ENCODE measurements at places on chromosomes 1 and 21.

DNA sequence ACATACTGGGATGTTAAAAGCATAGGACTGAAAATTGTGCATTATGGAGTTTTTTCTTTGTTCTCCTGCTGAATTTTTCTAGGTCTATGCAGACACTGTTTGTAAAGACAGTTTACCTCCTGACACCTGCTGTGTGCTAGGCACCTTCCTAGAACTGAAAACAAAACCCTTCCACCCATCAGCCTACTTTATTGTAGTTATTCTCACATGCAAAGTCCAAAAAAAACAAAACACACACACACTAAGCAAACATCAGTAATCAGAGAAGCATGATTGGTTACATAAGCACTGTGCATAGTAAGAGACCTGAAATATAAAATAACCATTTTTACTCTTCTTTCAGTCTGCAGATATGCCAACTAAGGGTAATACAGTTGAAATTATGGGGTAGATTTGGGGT is 195.1 kb downstream of the CRB1 start:
- no peak for DNase-seq

DNA sequence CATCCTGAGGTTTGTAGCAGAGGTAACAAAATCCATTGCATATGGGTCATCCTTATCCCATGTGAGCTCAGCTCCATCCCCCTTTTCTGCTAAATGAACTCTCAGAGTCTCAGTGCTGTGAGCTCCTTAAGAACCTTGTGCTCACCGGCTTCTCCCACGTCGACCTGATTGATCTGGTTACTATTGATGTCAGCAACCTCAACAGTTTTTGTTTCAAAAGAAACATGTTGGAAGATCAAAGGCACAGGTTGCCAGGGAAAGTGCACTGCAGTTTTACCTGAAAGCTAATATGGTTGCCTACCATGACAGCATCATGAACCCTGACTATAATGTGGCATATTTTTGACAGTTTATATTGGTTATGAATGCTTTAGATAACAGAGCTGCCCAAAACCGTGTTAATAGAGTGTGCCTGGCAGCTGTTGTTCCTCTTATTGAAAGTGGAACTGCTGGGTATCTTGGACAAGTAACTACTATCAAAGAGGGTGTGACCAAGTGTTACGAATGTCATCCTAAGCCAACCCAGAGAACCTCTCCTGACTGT is 131.4 kb downstream of the HS2ST1 start:
- no peak for DNase-seq

DNA sequence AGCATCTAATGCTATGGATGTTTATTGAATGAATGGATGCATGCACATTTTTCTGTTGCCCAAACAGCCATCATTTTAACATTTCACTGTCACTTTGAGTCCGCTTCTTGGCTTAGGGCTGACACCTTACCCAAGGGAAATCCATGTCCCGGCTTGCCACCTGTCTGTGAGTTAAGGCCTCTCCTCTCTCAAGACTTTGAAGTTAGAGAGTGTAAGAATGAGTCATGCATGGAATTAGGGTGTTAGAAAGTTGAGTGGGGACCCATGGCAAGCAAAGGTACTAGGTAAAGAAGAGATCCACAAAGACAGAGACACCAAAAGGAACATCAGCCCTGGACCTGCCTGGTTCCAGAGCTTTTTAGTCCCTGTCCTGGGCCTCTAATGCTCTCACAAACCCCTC is 35.1 kb downstream of the ATP1A1 start:
- DNase-seq = no peak

DNA sequence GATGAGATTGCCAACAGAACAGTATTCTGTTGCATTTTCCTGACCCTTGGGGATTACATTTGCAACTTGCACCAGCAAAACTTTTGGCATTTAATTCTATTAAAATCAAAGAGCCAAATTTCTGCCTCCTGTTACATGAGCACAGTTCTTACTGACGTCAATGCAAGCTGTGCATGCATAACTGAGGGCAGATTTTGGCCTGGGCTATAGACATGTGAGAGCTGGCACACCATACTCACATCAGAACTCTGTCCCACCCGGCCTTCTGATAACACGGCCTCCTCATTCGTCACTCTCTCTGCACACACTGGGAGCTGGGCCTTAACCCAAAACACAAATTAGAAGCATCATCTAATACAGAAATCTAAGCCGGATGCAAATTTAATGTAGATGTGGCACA is 31.5 kb downstream of the PAPPA2 start:
- DNase-seq = peak; percentile 47

GRCh38 chr1:167501515-167502191 is 16.7 kb downstream of the CD247 start:
- DNase-seq = peak; percentile 24

GRCh38 chr1:186948535-186948934 is 119.8 kb downstream of the PLA2G4A start:
- no peak for DNase-seq

GRCh38 chr1:199312626-199313025 is 673.8 kb downstream of the PTPRC start:
- no peak for DNase-seq

- no peak for DNase-seq
Observed at GRCh38 chr1:26733982-26734381, 38.2 kb downstream of the ARID1A start.

DNA sequence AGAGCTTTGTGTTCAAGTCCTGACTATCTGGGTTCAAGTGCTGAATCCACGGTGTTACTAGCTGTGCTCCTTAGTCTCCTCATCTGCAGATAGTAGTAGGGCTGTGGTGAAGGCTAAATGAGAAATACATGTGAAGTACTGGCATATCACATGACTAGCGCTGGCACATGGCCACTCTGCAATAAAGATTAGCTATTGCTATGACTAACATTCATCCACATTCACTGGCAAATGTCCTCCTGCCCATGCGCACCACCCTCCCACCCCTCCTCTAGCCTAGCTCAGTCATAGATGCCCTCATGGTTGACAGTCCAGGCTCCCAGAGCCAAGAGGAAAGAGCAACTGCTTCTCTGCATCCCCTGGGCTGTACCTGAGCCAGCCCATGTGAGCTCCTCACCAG is 8.5 kb upstream of the COL8A2 start:
- no peak for DNase-seq

DNA sequence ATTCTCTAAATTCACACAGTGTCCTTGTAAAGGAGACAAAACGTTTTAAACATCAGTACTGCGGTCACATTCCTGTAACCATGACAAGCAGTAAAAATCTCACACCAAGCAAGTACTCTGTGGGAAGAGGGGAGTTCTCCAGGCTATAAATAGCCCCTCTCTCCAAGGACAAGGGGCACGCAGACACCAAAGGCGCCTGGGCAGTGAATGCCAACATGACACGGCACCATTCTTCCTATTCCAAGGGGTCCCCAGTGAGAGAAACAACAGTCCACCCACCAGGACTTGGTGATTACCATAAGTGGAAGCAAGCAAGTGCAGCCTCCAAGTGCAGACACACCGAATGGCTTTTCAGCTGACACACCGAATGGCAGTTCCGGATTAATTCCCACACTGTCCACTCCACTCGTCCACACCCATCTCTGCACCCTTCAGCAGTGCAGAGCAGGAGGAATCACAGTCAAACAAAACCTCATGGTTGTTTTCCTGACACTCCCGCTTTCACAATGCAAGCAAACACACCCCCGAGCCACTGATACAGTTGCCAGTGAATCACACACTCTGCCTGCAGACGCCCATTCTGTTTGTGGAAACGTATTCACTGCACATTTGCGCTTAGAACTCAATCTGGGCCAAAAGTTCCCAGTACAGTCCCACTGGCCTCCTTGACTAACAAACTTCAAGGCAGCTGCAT is 1.8 kb downstream of the PTTG1IP start:
- no peak for DNase-seq

GRCh38 chr21:29499734-29500343 is 201.1 kb downstream of the BACH1 start:
- no peak for DNase-seq

DNA sequence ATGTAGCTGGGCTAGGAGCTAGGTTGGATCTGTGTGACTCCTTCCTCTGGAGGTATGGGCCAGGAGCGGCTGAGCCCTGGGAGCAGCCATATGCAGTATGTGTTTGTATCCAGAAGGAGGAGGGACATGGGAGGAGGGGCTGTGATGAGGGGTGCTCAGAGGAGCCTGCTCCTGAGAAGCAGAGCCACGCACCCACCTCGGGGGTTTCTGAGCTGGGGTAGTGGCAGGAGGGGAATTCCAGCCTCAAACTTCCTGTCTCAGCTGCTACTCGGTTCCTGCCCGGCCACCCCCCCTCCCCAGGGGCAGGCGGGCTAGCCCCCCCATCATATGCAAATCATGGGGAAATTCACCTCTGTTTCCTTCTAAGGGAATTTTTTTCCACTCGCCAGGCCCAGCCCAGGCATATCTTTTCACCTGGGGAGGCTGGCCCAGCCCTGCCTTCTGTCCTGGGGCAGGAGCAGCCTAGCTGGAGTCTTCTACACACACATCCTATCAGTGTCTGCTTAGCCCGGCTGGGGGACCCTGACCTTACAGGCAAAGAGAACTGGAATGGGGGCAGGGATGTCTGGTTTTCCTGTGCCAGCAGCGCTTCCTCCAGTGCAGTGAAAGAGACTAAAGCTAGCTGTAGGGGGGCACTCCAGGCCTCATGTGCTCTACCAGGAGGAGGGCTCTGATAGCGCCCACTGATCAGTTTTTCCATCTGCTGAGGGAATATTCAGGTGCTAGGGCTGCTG is 3.0 kb downstream of the ZC3H12A start:
- DNase-seq = peak; percentile 76

- peak; percentile 85 for DNase-seq
Observed at GRCh38 chr1:25799935-25800702, at the start of gene SELENON. Gene SELENON, plus strand, starts transcription at chr1:25800193. Its CDS starts 38 bp downstream, at chr1:25800231.

DNA sequence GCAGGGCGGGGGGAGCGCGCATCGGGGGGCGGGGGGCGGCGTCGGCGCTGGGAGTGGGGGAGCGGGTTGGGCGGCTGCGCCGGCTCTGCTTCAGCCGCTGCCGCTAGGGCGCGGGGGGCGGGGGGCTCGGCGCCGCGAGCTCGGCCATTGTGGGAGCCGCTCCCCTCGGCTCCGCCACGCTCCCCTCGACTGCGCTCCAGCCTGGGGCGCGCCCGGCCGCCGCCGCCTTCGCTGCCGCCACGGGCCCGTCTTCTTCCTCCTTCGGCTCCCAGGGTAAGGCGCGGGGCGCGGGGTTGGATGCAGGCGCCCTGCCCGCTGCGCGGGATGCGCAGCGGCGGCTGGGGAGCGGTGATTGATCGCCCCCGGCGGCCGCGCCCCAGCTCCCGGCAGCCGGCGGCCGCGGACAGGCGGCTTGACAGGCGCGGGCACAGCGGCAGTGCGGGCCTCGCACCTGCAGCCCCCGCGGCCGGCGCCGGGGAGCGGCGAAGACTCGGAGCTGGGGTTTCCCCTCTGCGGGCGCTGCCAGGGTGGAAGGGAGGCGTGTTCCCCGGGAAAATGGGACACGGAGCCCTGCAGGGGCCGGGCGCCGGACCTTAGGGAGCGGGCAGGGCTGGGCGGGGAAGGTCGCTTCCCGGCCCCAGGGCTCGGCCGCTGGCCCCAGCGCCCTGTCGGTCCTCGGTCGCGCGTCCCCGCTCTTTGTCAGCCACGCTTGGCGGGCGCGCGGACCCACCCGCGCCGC is 55.3 kb downstream of the NDUFS5 start:
- peak; percentile 56 for DNase-seq

Data from cerebellum (tissue), 4 donors.